Panc1 (cell line): ENCODE measurements at places on chromosomes 4 and X. TPM values are rescaled to one million over a fixed set of nuclear protein-coding genes. Genes with fewer than 3 reads are reported as not detected.

GRCh38 chr4:87848622-87849351 lies 16.0 kb downstream of the MEPE start:
- H3K27me3 ChIP-seq: peaks cover 7% of the 10 kb centered on the region
- DNase-seq: no peak
- H3K4me3 ChIP-seq: no peak overlapping the region
- H3K36me3 ChIP-seq: no peaks in the 10 kb centered on the region

AIFM1 gene
- total RNA-seq: 96.6 TPM

GRCh38 chrX:114058988-114059418 lies 524.9 kb upstream of the HTR2C start:
- H3K36me3 ChIP-seq: no peaks in the 10 kb centered on the region
- H3K4me3 ChIP-seq: no peak overlapping the region
- no peaks in the 10 kb centered on the region for H3K27me3 ChIP-seq
- DNase-seq: no peak

DNA sequence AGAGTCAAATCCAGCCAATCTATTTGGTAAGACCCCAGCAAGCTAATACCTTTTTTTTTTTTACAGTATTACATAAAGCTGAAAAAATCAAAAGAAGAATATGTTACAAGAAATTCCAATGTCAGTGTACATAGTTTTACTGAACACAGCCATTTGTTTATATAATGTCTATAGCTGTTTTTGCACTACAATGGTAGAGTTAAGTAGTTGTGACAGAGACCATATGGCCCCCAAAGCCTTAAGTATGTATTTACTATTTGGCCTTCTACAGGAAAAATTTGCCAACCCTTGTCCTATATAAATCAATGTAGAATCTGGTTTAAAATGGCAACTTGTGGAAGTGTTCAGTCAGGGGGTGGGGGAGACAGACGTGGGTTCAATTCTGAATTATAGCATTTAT lies 60.7 kb downstream of the ANTXR2 start:
- H3K27ac ChIP-seq: no peak overlapping the region
- H3K36me3 ChIP-seq: peaks cover 4% of the 10 kb centered on the region
- no peak overlapping the region for H3K4me3 ChIP-seq
- no peak for DNase-seq
- H3K27me3 ChIP-seq: no peaks in the 10 kb centered on the region

DNA sequence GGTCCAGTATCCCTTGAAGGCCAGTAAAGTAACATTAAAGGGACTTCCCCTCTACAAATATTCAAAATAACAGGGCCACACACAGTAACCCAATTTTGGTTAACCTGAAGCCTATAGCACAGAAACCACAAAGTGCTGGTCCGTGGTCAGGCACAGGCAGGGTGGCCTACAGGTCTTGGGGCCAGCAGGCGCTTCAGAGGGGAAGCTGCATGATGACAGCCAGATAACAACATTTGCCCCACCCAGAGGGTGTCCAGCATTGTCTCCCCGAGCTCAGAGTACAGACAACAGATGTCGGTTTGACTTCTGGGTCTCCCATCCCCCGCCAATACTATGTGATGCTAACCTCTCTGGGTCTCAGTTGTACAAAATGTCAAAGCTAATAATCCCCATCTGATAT lies 51.1 kb downstream of the SH3KBP1 start:
- no peaks in the 10 kb centered on the region for H3K27me3 ChIP-seq
- H3K4me3 ChIP-seq: no peak overlapping the region
- H3K4me1 ChIP-seq: no peaks in the 10 kb centered on the region
- no peak for DNase-seq
- H3K36me3 ChIP-seq: no peaks in the 10 kb centered on the region
- H3K27ac ChIP-seq: no peak overlapping the region

DNA sequence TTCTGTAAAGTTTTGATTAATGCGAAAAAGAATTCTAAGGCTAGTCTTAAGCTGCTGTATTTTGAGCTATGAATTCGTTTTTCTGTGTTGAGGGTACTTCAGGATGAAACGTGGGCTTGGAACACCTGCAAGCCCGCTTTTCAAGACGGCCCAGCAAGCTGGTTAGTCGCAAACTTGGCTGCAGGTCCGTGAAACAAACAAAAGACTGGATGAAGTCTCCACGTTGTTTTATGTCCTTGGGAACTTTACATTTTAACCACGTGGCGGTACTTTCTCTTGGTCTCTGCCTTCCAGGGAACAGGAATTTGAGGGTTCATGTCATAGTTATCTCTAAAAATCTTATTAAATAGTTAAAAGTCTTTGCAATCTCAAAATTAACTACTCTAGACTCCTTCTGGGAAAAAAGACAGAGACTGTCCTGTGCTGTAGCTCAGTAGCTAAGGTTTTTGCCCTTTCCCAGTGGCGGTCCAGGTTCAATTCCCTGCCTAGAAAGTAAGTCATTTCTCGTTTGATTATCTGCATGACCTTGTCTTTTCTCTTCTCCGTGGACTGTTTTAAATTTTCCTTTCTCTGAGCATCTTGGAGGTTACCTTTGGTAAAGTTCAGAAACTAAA lies 21.0 kb downstream of the TENM3 start:
- H3K36me3 ChIP-seq: no peaks in the 10 kb centered on the region
- H3K4me1 ChIP-seq: no peaks in the 10 kb centered on the region
- H3K4me3 ChIP-seq: no peak overlapping the region
- no peak overlapping the region for H3K27ac ChIP-seq
- no peak for DNase-seq

DNA sequence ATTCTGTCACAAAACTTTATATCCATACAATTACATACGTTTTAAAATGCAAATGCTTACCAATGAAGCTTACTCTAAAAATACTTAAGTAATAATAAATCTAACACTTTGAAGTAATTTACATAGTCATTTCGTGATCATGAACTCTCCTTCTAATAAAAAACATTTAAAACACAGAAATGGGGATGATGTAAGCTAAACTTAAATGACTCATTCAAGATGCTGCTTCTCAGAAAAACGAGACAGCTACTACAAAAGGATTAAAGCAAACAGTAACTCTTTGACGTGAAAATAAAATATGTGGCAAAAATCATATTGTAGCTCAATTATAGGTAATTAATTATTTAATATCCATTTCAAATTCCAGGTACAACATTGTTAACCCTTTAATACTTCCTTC lies 148.7 kb downstream of the FGF16 start:
- no peak overlapping the region for H3K4me3 ChIP-seq
- H3K36me3 ChIP-seq: peaks cover 2% of the 10 kb centered on the region; the same call in 1 of the 2 replicates
- no peaks in the 10 kb centered on the region for H3K27me3 ChIP-seq
- H3K27ac ChIP-seq: no peak overlapping the region
- H3K4me1 ChIP-seq: no peaks in the 10 kb centered on the region

DNA sequence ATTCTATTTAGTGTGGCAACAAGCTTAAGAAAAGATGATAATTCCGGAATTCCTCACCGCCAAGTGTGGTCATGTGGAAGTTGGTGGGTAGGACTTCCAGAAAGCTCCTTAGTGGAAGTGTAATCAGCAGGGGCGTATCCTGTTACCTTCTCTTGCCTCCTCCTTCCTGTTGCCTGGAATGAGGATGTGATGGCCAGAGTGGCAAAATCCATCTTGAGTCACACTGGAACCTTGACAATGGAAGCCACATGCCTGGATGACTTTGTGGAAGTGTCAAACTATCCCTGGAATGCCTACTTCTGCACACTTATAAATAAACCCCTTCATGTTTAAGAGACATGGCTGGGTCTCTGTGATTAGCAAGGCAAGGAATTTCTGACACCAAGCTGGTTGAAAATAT lies 191.0 kb downstream of the PRDM5 start:
- H3K27ac ChIP-seq: no peak overlapping the region
- no peaks in the 10 kb centered on the region for H3K27me3 ChIP-seq
- no peak overlapping the region for H3K4me3 ChIP-seq
- DNase-seq: no peak
- no peaks in the 10 kb centered on the region for H3K4me1 ChIP-seq
